BJ (cell line): ENCODE measurements at places on chromosomes 4 and X. TPM values are rescaled to one million over a fixed set of nuclear protein-coding genes. Genes with fewer than 3 reads are reported as not detected.

Gene DCAF12L2
- polyA plus RNA-seq: not detected in 2 replicates

Gene RAB39B
- 0.26 and 0.29 TPM in 2 replicates for polyA plus RNA-seq

Gene KLB
- polyA plus RNA-seq: not detected in 2 replicates

Gene TXK
- 0.10 TPM in 1 of 2 replicates, not detected in the other for polyA plus RNA-seq

Gene LPAR4
- polyA plus RNA-seq: 0.05 and 0.07 TPM in 2 replicates

Gene CAPN6
- 0.01 TPM in 1 of 2 replicates, not detected in the other for polyA plus RNA-seq

Gene GAGE12H
- not detected in 2 replicates for polyA plus RNA-seq

Gene DUX4
- not detected in 2 replicates for polyA plus RNA-seq

Gene ADGRG4
- 0.01 TPM in 2 replicates for polyA plus RNA-seq

DNA sequence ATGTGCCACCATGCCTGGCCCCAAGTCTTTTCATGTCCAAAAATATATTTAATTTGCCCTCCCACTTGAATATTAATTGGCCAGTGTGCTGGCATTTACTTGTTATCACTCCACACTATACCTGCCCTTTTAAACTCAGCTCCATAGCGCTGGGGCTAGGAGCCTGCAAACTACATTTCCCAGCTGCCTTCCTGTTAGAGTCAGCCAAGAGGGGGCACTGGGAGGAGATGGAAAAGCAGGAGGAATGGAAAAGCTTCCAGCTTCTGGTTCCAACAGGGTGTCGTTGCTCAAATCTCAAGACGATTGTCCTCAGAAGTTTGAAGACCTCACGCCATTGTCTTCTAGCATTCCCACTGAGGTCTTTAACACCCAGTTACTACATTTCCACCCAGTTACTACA, 315.5 kb downstream of the BCOR start:
- DNase-seq: no peak

DNA sequence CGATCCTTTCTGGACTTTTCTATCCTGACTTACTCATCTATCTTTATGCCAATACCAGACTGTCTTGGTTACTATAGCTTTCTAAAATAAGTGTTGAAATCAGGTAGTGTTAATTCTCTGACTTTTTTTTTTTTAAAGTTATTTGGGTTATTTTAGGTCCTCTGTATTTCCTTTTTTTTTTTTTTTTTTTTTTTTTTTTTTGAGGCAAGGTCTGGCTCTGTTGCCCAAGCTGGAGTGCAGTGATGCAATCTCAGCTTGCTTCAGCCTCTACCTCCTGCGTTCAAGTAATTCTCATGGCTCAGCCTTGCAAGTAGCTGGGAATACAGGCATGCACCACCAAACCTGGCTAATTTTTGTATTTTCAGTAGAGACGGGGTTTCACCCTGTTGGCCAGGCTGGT, 2.8 kb upstream of the NELFA start:
- no peak for DNase-seq

DNA sequence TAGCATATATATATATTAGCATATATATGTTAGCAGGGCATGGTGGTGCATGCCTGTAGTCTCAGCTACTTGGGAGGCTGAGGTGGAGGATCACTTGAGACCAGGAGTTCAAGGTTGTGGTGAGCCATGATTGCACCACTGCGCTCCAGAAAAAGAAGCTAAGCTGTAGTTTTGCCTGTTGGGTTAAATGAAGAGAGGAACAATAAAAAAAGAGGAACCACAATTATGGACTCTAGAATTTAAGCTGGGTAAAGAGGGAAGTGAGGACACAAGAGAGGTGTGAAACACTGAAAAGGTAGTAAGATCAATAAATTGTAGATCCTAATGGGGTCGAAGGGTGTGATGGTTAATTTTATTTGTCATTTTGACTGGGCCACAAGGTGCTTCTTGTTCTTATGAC, 40.5 kb upstream of the HSD17B10 start:
- DNase-seq: no peak

- no peak for DNase-seq
These were observed 611.9 kb upstream of the ATOH1 start for GRCh38 chr4:93216646-93217045.

DNA sequence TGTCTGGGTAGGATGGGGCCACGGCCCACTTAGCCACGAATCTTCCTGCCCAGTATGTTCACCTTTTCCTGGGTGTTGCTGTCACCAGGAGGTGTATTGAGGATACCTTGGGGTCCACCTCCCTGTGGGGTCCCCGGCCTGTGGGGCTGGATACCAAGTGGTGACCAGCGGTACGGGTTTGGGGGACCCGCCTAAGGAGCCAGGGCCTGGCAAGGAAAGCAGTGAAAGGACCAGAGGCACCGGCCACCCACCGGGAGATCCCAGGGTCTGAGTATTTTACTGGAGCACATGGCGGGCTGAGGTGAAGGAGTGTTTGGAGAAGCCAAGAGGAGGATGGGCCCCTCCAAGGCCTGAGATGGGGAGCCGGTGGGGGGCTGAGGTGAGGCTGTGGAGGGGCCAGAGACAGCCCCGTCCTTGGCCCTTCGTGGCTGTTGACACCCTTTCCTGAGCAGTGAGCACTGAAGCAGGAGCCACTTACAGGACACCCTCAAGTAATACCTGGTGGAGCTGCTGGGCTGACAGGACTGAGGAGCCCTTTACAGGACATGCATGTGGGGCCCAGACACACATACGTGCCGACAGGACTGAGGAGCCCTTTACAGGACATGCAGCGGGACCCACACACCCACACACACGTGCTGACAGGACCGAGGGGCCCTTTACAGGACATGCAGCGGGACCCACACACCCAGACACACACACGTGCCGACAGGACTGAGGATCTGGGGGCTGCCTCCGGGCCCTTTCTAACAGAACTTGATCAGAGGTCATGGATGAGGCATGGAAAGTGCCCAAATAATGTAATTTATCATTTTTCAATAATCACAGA, 38.4 kb downstream of the TMEM271 start:
- DNase-seq: no peak

DNA sequence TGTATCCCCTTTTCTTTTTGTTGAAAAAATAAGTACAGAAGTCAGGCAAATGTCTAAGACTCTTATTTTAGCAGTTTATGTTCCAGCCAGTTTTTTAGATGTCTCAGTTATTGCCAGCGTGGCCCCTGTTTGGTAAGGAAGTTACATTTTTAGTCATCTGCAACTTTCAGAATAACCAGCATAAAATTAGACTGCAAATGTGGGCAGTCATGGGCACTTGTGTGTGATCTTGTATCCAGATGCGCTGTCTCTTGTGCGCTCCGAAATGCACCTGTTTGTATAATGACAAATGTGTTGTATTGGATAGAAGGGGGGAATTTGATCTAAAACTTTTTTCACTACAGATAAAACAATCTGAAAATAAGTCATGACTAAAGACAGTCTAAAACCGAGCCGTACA, 44.3 kb upstream of the CLCN4 start:
- DNase-seq: no peak

- DNase-seq: no peak
These were observed 729 bp upstream of the IRF2 start for GRCh38 chr4:184475096-184475461.

DNA sequence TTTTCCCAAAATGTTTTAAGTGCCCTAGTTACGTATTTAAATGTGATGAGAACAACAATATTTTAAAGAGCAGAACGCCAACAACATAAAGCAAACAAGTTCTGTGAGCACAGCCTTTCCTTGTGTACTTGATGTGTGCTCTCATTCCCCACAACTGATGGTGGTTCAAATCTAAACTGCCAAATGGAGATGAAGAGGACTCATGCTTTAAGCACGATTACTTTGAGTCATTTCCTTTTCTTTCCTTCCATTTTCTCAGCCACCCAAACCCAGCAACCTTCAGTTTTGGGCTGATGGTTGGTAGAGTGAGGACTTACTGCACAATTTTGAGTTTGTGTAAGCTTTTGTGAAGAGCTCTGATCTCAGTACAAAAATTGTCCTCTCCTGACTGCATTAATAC, 1.7 kb downstream of the NSD2 start:
- DNase-seq: no peak

DNA sequence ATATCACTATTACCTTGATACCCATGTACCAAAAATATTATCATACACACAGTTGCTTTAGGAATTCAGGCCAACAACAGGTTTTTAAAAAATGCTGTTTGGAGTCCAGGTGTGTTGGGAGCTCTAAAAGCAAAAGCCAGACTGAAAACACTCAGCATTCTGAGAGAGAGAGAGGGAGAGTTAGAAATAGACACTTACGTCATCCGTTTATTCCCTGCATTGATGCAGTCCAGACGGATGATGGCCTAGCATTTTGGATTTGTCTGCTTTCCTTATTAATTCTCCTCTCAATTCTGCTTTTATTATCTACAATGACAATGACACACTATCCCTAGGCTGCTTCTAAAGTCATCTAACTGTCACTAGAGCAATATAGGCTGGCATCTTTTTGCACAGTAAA, 358.3 kb upstream of the BOD1L1 start:
- no peak for DNase-seq

- no peak for DNase-seq
These were observed 32.7 kb upstream of the TCEANC start for GRCh38 chrX:13620207-13620606.

GRCh38 chr4:47837094-47837907, 566 bp downstream of the CORIN start:
- no peak for DNase-seq

DNA sequence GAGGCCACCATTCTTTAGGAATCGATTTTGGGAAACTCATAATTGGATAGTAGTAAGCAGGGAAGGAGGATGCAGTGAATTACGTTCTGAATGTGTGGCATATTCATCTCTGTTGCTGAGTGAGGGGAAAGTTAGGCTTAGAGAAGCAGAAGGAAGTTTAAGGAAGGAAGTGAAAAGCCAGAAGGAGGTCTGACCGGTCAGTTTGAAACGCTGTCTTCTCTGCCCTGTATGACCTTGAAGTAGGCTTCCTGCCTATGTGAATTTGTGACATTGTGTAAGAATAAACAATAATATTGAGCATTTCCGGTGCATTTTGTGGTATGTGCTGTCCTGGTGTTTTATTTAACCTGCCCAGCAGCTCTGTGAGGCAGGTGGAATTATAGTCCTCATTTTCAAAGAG, 67.3 kb downstream of the PDLIM5 start:
- no peak for DNase-seq

DNA sequence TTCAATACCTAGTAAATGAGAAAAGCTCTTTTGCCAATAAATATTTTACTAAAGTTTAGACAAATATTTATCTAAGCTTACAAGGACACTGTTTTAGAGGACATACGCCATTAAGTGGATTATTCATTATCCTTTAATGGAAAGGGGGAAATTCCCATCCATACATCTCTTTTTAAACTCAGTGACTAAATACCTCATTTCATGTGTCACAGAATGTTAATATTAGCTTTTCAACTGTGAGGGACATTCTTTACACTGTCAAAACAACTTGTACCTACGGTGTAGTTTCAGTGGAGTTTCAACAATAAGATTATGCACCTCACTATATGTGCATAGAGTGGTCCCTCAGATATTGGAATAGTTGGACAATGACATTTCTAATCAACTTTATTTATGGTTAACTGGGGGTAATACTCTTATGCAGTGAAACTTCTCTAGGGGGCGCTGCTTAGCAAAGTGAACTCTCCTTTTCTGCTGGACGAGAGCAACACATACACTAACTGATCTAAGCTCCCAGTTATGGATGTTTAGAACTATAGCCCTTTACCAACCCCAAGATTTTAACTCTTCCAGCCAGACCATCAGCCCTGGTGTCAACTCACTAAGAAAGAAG, 9.7 kb downstream of the HS6ST2 start:
- DNase-seq: no peak

DNA sequence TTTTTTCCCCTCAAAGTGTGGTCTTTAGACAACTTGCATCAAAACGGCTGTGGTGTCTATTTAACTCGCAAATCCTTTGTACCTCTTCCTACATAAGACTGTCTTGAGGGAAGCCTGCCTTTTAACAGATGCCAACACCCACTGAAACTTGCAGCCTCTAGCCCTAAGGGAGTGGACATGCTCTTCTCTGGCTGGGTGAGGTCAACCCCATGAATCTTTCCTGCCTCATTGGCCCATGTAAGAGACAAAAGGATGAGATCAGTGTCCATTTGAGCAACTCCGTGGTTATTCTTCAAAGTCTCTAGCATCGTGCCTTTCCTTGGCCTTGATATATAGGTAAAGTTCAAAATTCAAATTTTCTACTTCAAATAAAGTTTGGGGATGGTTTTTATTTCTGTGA, 134.7 kb downstream of the SHROOM3 start:
- DNase-seq: no peak

GRCh38 chr4:186687265-186687664, 36.4 kb downstream of the FAT1 start:
- no peak for DNase-seq
